Right atrium auricular region (tissue), 2 donors: ENCODE measurements at places on chromosomes 7 and 10. TPM values are rescaled to one million over a fixed set of nuclear protein-coding genes. Genes with fewer than 3 reads are reported as not detected.

ADCYAP1R1 gene
- total RNA-seq = 0.86 TPM

DNA sequence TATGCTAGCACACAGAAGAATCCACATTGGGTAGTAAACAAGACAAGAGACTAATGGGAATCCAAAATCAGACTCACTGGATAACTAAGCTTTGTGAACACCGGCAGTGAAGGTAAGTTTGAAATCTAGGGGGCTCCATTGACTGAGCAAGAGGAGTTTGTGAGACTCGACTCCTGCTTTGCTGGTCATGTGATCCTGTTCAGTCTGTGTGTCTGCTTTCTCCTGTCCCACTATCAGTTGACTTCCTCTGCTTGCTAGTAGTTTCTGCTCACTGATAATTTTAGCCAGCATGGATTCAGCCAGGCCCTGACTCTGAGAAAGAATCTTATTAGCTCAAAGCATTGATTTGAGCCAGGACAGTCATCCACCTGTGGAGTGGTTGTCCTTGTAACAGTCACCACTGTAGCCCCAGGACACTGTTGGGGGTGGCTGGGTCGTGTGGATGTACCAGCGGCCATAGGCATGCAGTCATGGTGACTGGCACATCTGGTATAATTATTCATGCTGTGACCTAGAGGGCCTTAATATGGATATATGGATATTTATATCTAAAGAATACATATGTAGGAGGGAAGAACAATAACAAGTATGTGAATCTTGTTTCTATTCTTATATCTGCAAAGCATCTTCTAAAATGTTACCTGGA is 44.4 kb downstream of the DNAH11 start:
- no peak for DNase-seq

DNA sequence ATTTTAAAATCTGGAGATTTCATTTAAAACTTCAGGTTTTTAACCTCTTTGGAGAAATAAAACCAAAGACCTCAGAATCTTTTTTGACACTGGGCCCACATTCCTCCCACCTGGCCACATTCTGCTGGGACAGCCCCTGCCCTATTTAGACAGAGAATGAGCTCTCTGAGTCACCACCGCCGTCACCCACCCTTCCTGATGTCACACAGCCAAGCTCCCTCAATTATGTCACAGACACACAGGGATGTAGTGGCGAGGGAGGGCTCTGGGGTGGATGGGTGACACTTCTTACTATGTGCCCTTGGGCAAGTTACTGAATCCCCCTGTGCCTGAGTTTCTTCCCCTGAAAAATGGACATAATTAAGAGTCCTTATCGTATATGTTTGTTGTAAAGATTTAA is 162.6 kb downstream of the RAB11FIP2 start:
- no peak for DNase-seq

GRCh38 chr10:31804352-31804810 is 124.2 kb downstream of the ARHGAP12 start:
- DNase-seq = no peak

DNA sequence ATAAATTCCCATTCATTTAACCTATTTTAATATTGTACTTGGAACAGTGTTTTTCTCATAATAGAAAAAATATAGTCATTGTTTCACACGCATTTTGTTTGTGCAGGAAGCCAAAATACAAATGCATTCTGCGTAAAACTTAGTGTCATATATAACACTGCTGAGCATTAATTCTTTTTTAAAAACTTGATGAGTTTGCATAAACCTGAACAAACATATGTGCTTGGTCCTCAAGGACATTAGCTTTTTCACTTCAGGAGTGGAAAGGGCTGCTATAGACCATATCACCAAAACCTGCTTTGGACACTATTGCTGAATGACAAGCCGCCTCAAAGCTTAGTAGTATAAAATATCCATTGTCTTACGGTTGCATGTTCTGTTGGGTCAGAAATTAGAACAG is 101.6 kb upstream of the PRR15 start:
- no peak for DNase-seq
